Vagina (tissue), 2 donors: ENCODE measurements at places on chromosomes 6 and 20. TPM values are rescaled to one million over a fixed set of nuclear protein-coding genes. Genes with fewer than 3 reads are reported as not detected.

SMIM28 gene
- total RNA-seq = not detected

MEP1A gene
- not detected for total RNA-seq

COL9A1 gene
- 1.7 TPM for total RNA-seq

HLA-F gene
- 133 TPM for total RNA-seq

PACRG gene
- total RNA-seq = not detected

COL19A1 gene
- 0.49 TPM for total RNA-seq

PSORS1C2 gene
- total RNA-seq = not detected

KIF13A gene
- total RNA-seq = 43.0 TPM

- DNase-seq = no peak
Observed at GRCh38 chr6:110178626-110179405, 654 bp downstream of the WASF1 start.

DNA sequence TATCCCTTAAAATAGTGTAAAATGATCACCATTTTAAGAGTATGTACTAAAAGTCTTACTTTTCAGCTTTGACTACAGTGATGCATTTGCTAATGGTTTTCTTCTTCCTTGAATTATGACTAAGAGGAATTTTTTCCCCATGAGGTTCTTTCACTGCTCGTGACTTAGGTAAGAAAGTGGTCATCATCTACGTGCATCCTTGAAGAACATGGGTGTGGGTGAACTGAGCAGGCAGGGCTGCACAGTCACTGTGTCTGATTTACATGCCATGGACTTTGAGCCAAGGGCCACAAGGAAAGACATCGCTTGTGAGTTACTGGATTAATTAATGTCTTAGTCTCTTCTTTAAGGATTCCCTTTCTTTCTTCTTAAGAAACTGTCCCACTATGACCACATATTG is 33.3 kb downstream of the NQO2 start:
- DNase-seq = no peak

DNA sequence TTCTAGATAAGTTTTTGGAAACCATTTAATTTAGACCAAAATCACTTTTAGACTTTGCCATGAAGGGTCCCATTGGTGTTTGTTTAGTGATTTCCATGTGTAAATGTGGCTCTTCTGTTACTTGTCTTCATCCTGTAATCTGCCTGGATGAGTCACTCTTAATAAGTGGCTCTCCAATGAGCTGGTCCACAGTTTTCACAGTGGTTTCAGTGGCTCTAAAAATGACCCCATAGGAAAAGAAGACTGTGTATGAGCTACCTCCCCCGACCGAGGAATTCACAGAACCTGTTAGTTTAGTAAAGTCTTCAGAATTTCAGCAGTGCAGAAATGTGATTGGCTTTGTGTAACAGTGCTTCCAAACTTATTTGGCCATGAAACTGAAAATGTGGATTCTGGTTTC is 492.0 kb upstream of the MARCKS start:
- no peak for DNase-seq

- no peak for DNase-seq
Observed at GRCh38 chr20:50695135-50695872, 4.0 kb upstream of the RIPOR3 start.

DNA sequence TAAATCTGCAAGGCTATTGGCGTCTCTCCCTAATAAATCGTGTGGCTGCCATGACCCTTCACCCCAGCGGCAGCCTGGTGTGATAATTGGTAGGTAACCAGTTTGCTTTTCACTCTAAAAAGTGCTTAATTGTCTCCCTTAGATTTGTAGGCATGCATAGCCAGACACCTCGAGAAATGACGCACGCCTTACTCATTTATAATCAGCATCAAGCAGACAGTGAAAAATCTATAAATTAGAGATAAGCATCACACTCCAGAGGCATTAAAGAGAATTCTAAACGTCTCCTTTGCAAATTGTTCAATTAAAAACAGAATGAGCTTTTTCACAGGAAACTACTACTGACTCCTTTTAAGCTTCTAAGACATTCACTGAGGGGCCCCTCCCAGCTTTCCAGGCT is 110.2 kb upstream of the RPS6KA2 start:
- DNase-seq = no peak

- DNase-seq = no peak
Observed at GRCh38 chr6:96631248-96631647, 68.3 kb downstream of the FHL5 start.

DNA sequence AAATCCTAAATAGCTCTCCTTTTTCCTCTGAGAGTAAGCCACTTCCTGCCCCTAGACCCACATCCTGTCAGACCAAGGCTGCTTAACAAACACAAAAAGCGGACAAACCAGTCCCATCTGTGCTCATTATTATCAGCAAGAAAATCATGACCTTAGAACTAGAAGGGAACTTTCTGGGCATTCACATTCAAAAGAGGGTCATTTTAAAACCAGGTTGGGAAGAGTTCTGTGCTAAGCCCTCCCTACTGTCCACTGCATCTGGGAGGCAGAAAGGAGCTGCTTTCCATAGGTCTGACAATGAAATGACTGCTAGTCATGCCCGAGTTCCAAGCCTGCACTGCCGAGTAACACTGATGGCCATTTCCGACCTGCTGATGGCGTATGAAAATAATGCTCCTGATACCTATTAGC is 15.4 kb downstream of the EZR start:
- no peak for DNase-seq

GRCh38 chr6:150361876-150362275 is 6.9 kb upstream of the IYD start:
- peak; percentile 58 for DNase-seq

DNA sequence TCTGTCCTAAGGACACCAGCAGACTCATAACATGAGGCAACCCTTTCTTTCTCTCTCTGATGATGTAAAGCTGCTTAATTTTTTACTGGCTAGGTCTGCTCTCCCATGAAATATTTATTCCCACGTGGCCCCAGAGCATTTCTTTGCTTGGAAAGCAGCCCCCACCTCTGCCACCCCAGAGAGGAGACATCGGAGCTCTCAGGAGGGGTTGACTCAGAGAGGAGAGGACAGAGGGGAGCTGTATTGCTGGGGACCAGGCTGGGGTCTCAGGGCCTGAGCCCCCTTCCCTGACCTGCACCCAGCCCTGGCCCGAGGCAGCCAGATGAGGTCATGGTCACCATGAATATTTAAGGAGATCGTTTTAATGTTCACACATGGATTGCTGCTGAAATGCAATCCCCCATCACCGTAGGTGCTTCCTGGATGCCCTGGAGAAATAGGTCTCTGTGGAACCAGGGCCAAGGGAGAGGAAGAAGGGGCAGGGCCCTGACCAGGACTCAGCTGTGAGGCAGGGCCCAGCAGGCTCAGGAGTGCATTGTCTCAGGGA is 117.5 kb downstream of the DLL1 start:
- DNase-seq = peak; percentile 70

- DNase-seq = peak; percentile 55
Observed at GRCh38 chr20:21501184-21501583, 12.7 kb downstream of the NKX2-2 start.

GRCh38 chr6:36701401-36701991 is 3.9 kb downstream of the RAB44 start:
- DNase-seq = no peak

DNA sequence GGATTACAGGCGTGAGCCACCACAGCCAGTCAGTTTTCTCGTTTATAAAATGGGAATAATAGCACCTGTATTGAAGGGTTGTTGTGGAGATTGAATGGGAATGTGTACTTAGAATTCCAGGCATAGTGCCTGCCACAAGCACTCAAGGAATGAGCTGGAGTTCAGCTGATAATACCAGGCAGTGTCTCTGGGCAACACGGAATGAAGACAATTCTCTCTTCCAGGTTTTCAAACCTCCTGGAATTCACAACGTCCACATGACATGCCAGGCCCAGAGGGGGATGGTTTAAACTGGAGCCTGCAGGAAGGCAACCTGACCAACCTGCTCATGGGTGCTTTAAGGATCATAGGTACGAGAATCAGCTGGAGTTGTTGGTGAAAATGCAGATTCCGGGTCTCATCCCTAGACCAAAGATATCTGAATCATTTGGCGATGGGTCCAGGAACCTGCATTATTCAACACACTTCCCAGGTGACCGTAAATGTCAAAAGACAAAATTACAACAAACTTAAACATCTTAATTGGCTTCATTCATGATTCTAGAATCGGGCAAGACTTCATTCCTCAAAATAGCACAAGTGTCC is 1.9 kb upstream of the PTPN1 start:
- no peak for DNase-seq

- DNase-seq = no peak
Observed at GRCh38 chr6:47438481-47439347, 38.9 kb upstream of the CD2AP start.

DNA sequence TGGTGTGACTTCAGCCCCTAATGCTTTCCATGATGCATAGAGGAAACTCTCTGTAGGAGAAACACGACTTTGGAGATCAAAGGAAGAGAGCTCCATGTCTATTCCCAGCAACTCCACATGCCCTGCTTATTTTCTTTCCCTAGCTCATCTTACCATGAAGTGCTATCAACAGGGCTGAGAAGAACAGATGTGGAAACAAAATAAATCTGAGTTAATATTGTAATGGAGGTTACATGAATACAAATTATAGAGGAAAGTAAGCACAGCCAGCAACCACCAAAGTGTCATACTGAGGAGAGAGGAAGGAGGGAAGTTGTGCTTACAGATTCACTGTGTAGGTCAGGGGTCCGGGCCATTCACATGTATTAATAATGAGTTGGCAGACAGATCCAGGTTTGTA is 157.5 kb downstream of the RFPL4B start:
- DNase-seq = no peak

- no peak for DNase-seq
Observed at GRCh38 chr20:37406010-37406998, 60.4 kb downstream of the SRC start.

GRCh38 chr6:36350082-36350481 is 13.4 kb upstream of the BNIP5 start:
- no peak for DNase-seq

DNA sequence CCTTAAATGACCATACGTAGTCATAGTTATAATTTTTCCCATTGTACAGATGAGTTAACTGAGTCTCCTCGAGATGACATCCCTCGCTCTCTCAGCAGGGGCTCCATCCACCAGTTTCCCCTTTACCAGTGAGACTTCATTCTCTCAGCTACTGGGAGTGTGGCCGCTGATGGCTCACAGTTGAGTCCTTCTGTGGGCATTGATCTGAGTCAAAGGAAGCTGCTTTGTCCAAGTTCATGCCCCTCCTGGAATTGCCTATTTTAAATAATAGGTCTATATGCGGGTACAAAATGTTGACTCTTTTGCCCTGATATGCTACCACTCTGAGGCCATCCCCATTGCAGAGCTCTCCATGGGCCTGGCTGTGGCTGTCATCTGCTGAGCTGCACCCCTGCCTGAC is 14.8 kb upstream of the CST1 start:
- no peak for DNase-seq

DNA sequence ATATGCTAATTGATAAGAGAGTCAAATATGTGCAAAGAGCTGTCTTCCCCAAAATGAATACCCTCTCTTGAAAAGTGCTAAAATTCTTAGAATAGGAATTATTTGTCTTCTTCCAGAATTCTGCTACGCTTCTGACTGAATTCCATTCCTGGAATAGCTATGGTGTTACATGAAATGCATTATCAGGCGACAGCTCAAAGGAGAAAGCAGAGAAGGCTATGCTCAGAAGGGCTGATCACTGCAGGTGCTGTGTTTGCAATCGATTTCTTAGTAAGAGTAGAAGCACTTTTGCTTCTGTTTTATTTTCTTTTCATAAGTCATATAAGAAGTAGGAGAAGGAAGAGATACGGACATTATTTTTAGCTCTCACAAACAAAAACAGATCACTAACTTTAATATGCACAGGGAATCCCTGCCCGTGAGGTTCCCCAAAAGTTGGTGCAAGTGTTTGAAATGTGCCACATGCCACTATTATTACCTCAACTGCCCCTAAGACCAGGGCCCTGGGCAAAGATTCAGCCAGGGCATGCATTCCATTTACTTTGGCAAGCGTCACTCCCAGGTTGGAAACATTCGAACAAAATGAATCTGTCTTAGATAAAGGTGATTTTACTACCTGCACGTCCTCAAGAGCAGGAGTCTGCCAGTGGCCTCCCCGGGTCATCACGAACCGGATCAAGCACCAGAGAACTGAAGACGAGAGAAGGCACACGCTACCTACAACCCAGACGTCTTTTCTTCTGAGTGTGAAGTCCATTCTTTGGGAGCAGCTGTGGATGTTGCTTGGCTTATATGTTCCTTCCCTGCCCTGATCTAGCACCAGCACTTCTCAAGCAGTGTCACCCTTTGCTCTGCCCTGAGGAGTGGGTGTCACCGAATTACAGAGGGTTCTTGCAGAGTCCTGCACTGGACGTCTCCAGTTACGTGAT is 7.2 kb downstream of the MYLK4 start:
- no peak for DNase-seq

DNA sequence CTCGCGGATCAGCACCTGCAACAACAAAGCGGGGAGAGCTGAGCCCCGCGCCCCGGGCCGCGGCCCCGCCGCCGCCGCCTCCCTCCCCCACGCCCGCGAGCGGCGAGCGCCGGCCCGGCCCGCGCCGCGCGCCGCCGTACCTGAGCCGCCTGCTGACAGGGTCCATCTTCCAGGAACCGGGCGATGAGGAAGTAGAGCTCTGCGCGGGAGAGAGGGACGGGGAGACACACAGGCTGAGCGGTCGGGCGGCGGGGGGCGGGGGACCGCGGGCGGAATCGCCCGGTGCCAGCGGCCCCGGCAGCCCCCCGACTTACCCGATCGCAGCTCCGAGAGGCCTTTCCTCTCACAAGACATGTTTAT is 359 bp downstream of the PHIP start:
- DNase-seq = no peak

DNA sequence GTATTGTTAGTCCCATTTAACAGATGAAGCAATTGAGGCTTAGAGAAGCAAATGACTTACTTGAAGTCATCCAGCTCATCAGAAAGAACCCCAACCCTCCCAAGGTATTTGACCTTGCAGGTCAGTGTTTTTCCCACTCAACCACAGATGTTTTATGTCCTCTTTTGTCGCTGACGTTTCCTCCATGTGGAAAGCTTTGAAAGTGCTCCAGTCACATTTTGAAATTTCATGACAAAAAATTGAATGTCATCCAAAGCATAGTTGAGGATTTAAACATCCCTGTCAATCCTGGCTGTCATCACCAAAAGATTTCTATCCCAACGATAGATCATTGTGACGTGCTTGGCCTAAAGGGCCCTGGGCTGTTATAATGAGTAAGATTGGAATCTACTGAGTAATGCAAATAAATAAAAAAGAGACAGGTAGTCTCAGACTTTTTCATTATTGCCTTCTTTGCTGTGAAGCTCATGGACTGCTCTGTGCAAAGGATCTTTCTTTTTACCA is 102.7 kb downstream of the TSHZ2 start:
- DNase-seq = no peak

GRCh38 chr6:69792292-69792691 is 4.5 kb downstream of the LMBRD1 start:
- no peak for DNase-seq

- no peak for DNase-seq
Observed at GRCh38 chr6:46760925-46761324, 14.2 kb downstream of the ANKRD66 start.

DNA sequence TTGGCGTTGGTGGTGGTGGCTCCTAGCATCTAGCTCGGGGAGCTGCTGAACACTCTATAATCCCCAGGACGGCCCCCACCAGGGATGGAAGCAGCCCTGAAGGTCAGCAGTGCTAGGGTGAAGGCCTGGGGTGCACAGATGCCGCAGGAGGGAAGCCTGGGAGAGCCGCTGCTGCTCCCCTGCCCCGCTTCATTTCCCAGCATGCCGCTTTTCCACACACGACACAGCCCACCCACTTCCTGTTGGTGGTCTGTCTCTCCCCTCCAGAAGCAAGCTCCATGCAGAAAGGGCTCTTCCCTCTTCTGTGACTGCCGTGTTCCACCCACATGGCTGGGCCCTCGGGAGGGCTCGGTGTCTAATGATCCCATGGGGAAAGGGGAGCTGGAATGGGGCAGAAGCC is 35.3 kb downstream of the GNAS-AS1 start:
- DNase-seq = no peak
